Hepatocyte (in vitro differentiated cells): ENCODE measurements at places on chromosomes 3 and 15. TPM values are rescaled to one million over a fixed set of nuclear protein-coding genes. Genes with fewer than 3 reads are reported as not detected.

- DNase-seq, result no peak
Observed at GRCh38 chr15:31852933-31853799, 177.1 kb upstream of the CHRNA7 start.

- DNase-seq, result no peak
Observed at GRCh38 chr3:100941041-100941440, 52.2 kb downstream of the ABI3BP start.

DNA sequence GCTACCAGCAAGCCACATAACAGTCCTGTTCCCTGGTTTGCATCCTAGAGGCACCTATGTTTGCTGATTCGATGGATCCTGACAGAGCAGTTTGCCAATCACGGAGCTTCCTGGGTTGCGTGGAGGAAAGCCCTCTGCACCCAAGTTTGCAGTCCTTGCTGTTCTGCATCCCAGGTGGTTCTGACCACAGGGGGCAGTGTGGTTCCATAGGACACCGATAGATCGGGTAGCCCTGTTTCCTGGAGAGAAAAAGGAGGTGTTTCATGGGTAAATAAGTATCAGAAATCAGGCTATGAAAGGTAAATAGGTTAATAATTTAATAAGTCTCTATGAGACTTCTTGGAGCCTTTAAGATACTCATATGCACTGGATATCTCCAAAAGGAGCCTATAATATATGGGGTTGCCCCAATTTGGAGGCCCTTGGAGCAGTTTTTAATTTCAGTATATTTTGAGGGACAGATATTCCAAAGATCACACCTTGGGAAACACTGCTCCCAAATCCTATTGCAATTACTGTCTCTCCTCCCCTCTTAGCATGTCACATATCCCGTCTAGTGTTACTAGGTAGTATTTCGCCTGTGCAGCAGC is 194.6 kb upstream of the TPM1 start:
- peak; percentile 64 for DNase-seq

GRCh38 chr15:100057281-100057680 is 284.5 kb downstream of the ADAMTS17 start:
- DNase-seq, result no peak

DNA sequence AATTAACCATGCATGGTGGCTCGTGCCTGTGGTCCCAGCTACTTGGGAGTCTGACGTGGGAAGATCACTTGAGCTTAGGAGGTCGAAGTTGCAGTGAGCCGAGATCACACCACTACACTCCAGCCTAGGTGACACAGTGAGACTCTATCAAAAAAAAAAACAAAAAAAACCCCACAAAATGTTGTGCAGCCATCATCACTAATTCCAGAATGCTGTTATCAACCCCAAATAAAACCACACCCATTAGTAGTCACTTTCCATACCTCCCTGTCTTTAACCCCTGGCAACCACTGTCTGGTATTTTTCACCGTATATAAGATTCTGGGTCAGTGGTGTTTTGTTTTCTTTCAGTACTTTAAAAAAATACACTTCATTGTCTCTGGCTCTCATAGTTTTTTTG is 16.6 kb downstream of the HMCES start:
- no peak for DNase-seq

- no peak for DNase-seq
Observed at GRCh38 chr3:13584427-13584891, 35.5 kb downstream of the FBLN2 start.

DNA sequence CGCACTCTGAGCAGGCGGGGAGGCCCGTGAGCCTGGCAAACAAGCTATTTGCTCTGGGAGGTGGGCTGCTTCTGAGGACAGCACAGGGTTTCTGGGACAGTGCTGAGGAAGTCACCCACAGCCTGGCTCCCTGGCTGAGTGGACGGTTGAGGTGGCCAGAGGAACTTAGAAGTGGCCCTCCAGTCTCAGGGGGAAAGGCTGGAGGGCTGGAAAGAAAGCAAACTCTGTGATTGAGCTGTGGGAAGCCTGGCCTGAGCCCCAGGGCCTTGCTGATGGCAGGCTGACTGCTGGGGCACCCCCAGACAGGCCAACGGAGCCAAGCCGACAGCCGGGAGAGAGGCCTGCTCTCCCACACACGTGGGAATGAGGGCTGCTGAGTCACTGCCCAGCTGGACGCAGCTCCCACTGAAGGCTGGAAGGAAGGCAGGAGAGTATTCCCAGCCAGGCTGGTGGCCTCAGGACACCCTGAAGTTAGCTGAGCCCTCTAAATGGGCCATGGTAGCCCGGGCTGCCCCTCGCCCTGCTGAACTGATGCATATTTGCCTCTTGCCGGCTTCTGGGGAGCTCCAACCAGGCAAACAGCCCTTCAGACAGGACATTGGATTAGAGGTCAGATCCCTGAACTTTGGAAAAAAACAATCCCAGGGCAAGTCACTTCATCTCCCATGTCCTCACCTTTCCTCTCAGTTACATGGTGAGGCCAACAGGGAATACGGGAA is 98.0 kb upstream of the TLE3 start:
- DNase-seq, result peak; percentile 74

GRCh38 chr3:43098761-43099160 is 7.1 kb downstream of the POMGNT2 start:
- no peak for DNase-seq

DNA sequence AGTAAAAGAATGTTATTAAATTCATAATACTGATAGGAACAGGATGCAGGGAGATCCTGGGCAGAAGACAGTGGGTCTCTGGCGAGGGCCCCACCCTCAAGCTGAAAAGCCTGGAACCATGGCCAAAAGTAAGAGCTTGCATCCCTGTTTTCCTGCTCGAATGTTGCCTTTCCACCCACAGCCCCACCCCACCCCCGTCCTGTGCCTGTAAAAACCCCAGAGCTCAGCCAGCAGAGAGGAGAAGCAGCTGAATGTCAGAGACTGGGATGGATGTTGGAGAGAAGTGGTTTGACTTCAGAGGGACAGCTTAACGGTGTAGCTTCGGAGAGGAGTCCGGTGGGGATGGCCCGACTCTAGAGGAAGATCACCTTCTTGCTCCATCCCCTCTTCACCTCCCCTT is 207.9 kb downstream of the ROBO2 start:
- no peak for DNase-seq

GRCh38 chr3:90062016-90062415 is 954.6 kb downstream of the EPHA3 start:
- peak; percentile 10 for DNase-seq

DNA sequence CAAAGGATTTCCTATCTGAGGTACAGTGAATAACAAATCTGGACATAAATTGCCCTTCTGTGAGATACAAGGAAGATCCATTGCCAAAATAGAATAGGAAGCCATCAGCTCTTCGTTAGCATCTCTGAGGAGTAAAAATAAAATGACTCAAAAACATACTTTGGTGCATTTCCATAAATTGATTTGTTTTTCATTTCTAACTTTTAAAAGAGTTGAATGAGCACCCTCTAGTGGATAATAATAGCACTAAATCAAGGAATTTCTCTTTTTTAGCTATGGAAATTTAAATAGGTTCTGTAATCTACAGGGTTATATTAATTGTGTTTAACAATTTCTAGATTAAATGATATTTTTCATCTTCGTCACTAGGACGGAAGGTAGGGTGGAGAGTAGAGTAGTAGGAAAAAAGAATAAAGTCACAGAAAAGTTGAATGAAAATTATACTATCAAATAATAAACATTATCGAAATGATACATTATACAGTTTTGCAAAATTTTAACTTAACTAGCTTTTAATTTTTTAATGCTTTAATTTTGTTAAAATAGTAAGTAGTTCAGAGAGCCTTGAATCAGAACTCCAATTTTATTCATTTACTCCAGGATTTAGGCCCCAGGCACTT is 6.4 kb downstream of the NSUN3 start:
- no peak for DNase-seq

DNA sequence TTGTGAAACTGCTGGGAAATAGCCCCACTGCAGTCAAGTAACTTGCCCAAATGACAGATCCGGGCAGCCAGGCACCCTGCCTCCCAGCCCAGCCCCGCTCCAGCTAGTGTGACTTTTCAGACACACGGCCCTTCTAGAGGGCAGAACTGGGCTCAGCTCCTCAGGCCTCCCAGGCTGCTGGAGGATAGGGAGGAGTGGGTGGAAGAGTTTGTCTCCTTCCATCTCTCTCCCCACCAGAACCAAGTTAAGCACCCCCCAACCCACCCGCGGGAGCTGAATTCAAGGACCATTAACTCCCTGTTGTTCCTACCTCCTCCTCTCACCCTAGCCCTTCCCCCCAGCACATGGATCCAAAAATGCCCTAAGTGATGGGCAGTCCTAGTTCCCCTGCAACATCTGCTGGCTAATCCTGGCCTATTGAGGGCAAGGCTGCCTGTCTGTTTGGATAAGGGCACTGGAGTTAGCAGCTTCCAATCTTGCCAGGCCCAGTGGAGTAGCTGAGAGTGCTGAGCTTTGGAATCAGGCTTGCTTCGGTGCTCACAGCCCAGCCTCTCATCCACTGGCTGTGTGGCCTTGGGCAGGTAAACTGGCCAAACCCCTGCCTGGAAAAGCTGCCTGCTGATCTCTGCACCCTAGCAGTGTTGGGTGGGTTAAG is 3.1 kb downstream of the CCDC33 start:
- no peak for DNase-seq

- no peak for DNase-seq
Observed at GRCh38 chr15:89333959-89334509, 590 bp downstream of the POLG start.

DNA sequence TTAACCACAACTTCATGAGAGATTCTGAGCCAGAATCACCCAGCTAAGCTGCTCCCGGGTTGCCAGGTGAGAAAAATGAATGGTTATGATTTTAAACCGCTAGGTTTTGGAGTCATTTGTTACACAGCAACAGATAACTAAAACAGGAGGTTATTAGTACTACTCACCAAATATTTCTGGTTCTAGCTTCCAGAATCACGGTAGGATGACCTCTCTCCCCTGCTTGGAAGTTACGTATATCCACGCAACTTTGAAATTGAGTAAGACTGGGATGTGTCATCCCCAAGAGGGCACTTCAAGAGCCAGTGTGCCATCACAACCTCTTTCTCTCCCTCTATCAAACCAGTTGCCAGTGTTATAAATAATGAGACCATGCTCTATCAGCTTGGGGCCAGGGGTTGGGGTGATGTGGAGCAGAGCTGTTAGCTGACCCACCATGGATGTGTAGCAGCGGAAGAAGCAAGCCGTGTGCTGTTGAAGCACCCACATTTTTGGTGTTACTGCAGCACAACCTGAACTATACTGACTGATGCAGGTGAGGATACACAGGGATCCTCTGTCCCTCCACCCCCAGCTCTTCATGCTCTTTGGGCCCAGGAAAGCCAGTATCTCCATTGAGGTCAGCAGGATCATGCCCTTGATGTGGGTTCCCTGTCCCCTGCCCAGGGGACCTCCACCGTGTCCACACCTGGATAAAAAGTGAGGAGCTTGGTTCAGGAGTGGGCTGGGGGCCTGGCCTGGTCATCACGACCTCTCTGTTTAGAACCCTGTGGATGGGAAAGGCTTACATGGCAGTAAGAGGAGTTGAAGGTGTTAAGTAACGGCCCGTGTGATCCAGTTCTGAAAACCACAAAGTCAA is 19.4 kb upstream of the ALDH1A3 start:
- no peak for DNase-seq

GRCh38 chr3:30342318-30343060 is 263.9 kb upstream of the TGFBR2 start:
- DNase-seq, result peak; percentile 77

The ISLR gene
- total RNA-seq, result 31.4 and 36.4 TPM in 2 replicates

The RBPMS2 gene
- total RNA-seq, result 0.27 and 1.2 TPM in 2 replicates

The GOLGA8J gene
- 0.13 TPM in 1 of 2 replicates, not detected in the other for total RNA-seq

The ABI3BP gene
- total RNA-seq, result 10.4 and 15.0 TPM in 2 replicates

The TMEM207 gene
- total RNA-seq, result 2.1 and 2.9 TPM in 2 replicates

The GFM1 gene
- total RNA-seq, result 60.0 and 64.9 TPM in 2 replicates

The ATP8B4 gene
- total RNA-seq, result 9.5 and 10.1 TPM in 2 replicates

The PLCL2 gene
- total RNA-seq, result 14.2 and 15.1 TPM in 2 replicates

The GUCA1C gene
- total RNA-seq, result 0.28 TPM in 1 of 2 replicates, not detected in the other

The GPR149 gene
- 0.44 TPM in 1 of 2 replicates, not detected in the other for total RNA-seq
